Prostate gland (tissue), 2 donors: ENCODE measurements at places on chromosomes 7 and 10.

DNA sequence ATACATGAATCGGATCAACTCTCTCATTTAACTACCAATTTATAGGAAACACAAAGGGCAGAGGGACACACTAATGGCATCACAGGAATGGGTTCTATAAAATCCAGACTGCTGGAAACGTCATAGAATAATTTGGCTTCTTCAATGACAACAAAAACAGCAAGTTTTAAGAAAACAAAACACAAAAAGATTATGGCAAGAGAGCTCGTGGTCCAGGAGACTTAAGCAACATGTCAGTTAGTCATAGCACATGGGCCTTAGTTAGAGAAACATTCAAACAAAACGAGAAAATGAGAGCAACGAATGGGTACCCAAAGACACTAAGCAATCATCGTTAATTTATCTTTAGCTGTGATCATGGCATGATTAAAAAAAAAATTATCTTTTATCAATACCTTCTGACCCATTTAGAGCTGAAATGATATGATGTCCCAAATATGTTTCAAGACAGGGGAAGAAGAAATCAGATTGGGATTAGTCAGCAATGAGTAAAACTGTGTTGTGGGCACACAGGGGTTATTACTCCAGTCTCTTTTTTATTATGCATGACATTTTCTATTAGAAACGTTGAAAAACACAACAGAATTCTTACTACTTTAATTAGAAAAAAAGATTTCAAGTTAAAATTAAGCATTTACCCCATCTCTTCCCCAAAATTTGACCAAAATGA, 28.3 kb downstream of the NCAPG2 start:
- DNase-seq, result no peak

GRCh38 chr7:77752016-77752415, 46.2 kb downstream of the TMEM60 start:
- no peak for DNase-seq

- no peak for DNase-seq
Measured at GRCh38 chr7:70237256-70237655, 639.0 kb downstream of the AUTS2 start.

GRCh38 chr10:131574363-131574706, 262.8 kb upstream of the TCERG1L start:
- DNase-seq, result no peak

DNA sequence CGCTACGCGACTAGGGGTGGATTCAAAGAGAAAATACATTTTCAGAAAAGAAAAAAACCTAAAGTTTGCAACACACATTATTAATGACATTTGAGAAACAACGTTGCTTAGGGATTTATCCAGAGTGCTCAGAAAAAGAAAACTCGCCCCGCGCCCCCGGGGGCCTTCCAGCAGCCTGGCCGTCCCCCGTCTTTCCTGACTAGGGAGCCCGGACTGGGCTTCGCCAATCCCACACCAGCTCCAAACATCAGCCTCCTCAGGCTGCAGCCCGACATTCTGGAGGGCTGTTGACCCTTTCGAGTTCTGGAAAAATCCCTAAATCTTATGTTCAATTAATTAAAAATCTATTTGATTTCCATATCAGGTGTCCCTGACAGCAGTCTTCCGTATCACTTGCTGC, 48.6 kb downstream of the CLEC2L start:
- DNase-seq, result no peak

- DNase-seq, result no peak
Measured at GRCh38 chr7:87337331-87337730, 8.1 kb upstream of the CROT start.
